ENCODE measurements at places on chromosomes 4 and X. TPM values are rescaled to one million over a fixed set of nuclear protein-coding genes. Genes with fewer than 3 reads are reported as not detected.
A peak's percentile ranks its signal among the peaks of the same experiment; 100 is the strongest.

ANTXR2 gene
- total RNA-seq: 61.0 TPM

HAND2 gene
- total RNA-seq: 0.44 TPM

SRD5A3 gene
- total RNA-seq: 15.6 TPM

NSDHL gene
- 25.7 TPM for total RNA-seq

TRPC5OS gene
- total RNA-seq: not detected

TLL1 gene
- total RNA-seq: 2.0 TPM

COL4A5 gene
- total RNA-seq: 38.6 TPM

CTSO gene
- total RNA-seq: 26.0 TPM

RS1 gene
- 1.0 TPM for total RNA-seq

VCX2 gene
- not detected for total RNA-seq

RAI2 gene
- total RNA-seq: 28.1 TPM

BTC gene
- 3.4 TPM for total RNA-seq

- H3K27ac ChIP-seq: no peak overlapping the region
- no peaks in the 10 kb centered on the region for H3K36me3 ChIP-seq
- no peaks in the 10 kb centered on the region for H3K27me3 ChIP-seq
- no peak for DNase-seq
Measured at GRCh38 chrX:9379697-9380551, 84.9 kb upstream of the TBL1X start.

DNA sequence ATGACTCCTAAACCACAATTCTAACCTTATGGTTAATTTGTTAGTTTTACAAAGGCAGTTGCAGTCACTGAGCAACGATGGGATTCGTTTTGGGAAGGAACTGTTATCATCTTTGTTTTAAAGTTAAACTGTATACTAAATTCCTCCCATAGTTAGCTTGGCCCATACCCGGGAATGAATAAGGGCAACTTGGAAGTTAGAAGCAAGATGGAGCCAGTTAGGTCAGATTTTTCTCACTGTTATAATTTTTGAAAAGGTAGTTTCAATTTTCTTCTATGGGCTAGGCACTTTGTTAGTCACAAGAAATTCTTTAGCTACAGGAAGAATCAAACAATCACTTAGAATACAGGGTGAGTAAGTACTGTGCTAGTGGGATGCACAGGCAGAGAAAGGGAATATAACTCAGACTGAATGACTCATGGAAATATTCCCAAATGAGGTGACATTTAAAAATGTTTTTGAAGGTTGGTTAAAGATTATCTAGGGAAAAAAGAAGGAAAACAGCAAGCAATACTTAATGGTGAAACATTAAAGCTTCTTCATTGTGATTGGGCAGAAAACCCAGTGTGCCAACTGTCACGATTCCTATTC is 153.6 kb downstream of the MAGEB17 start:
- H3K27ac ChIP-seq: no peak overlapping the region
- H3K27me3 ChIP-seq: no peaks in the 10 kb centered on the region
- no peaks in the 10 kb centered on the region for H3K36me3 ChIP-seq
- no peaks in the 10 kb centered on the region for H3K4me1 ChIP-seq
- no peak overlapping the region for H3K4me3 ChIP-seq

GRCh38 chr4:156673483-156673882 is 298.1 kb downstream of the PDGFC start:
- no peaks in the 10 kb centered on the region for H3K27me3 ChIP-seq
- no peaks in the 10 kb centered on the region for H3K36me3 ChIP-seq
- H3K27ac ChIP-seq: no peak overlapping the region
- no peak for DNase-seq

- H3K36me3 ChIP-seq: no peaks in the 10 kb centered on the region
- H3K27ac ChIP-seq: no peak overlapping the region
- no peaks in the 10 kb centered on the region for H3K4me1 ChIP-seq
- no peak overlapping the region for H3K4me3 ChIP-seq
Measured at GRCh38 chr4:31065086-31065485, 344.9 kb downstream of the PCDH7 start.

DNA sequence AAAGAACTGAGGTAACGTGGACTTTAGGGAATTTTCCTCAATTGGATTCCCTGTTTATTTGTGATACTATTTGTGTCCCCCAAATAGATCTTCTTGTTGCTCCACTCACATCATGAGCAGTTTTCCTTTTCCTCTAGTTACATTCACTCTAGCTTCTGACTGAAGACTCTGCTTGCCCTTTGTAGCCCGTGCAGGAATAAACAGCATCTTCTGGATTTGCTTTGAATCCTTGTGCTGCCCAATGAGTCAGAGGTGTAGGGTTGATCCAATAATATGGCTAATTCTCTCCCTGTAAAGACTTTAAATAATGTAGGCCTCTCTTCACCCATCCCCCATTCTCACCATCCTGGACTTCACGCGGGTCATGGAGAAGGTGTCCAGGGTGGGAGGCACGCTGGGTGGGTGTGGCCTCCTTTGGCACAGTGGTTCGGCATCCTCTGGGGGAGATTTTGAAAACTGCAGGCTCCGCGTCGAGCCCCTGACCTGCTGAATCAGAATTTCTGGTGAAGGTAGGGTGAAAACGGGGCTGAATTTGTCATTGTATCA is 9.0 kb downstream of the HAND2 start:
- peaks cover 20% of the 10 kb centered on the region for H3K4me1 ChIP-seq
- no peak overlapping the region for H3K4me3 ChIP-seq
- H3K36me3 ChIP-seq: no peaks in the 10 kb centered on the region

- H3K4me1 ChIP-seq: no peaks in the 10 kb centered on the region
- no peaks in the 10 kb centered on the region for H3K27me3 ChIP-seq
- no peak overlapping the region for H3K27ac ChIP-seq
- no peaks in the 10 kb centered on the region for H3K36me3 ChIP-seq
- no peak overlapping the region for H3K4me3 ChIP-seq
Measured at GRCh38 chrX:12899506-12899905, 6.9 kb upstream of the TLR8 start.

- H3K4me1 ChIP-seq: peaks cover 34% of the 10 kb centered on the region
- H3K27me3 ChIP-seq: peaks cover 25% of the 10 kb centered on the region
- H3K4me3 ChIP-seq: no peak overlapping the region
- no peak for DNase-seq
Measured at GRCh38 chr4:110615353-110616237, 7.3 kb downstream of the PITX2 start.

GRCh38 chr4:16154451-16154850 is 70.6 kb upstream of the PROM1 start:
- no peak for DNase-seq
- H3K27ac ChIP-seq: no peak overlapping the region
- no peaks in the 10 kb centered on the region for H3K36me3 ChIP-seq
- no peaks in the 10 kb centered on the region for H3K27me3 ChIP-seq
- no peak overlapping the region for H3K4me3 ChIP-seq
- H3K4me1 ChIP-seq: peaks cover 9% of the 10 kb centered on the region

- H3K36me3 ChIP-seq: no peaks in the 10 kb centered on the region
- DNase-seq: no peak
- no peaks in the 10 kb centered on the region for H3K27me3 ChIP-seq
- no peaks in the 10 kb centered on the region for H3K4me1 ChIP-seq
- no peak overlapping the region for H3K27ac ChIP-seq
Measured at GRCh38 chr4:182826391-182826790, 90.8 kb downstream of the DCTD start.

DNA sequence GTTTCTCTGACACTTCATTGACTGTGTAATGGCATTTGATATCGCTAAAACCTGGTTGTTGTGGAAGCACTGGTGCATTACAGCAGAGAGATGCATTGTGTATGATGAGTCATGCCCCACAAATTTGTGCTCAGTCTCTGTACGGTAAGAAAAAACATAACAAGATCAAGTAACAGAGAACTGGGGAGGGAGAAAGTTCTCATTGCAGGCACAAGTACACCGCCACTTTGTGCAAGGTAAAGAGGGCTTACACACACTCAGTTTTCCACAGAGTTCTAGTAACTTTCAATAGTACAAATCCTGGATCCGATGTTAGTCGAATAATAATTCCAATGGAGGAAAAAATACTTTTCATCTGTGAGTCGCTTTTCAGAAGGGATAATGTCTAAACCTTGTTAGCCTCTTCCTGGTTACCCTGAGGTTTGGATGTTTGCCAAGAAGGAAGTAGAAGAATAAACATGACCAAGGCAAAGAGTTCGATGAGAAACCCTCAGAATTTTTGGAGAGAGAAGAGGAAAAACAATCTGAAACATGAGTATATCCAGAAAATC is 512.5 kb upstream of the SLIT2 start:
- no peaks in the 10 kb centered on the region for H3K4me1 ChIP-seq
- H3K27ac ChIP-seq: no peak overlapping the region
- no peaks in the 10 kb centered on the region for H3K27me3 ChIP-seq
- H3K4me3 ChIP-seq: no peak overlapping the region

- H3K4me3 ChIP-seq: no peak overlapping the region
- no peaks in the 10 kb centered on the region for H3K27me3 ChIP-seq
- H3K36me3 ChIP-seq: no peaks in the 10 kb centered on the region
- H3K4me1 ChIP-seq: peaks cover 63% of the 10 kb centered on the region
- H3K27ac ChIP-seq: no peak overlapping the region
Measured at GRCh38 chr4:48345542-48345941, 4.2 kb downstream of the SLAIN2 start.

DNA sequence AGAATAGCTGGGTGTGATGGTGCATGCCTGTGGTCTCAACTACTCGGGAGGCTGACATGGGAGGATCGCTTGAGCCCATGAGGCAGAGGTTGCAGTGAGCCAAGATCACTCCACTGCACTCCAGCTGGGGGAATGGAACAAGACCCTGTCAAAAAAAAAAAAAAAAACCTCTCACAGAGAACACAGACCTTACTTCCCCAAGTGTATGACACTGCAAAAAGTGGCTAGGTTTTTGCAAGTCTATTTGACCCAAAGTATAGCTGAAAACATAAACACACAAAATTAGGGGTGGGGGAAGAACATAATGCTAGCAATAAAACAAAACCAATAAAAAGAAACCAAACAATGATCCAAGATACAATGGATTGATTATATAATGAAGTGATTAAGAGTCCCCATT is 6.7 kb downstream of the LAMP2 start:
- no peak overlapping the region for H3K4me3 ChIP-seq
- no peak for DNase-seq
- no peaks in the 10 kb centered on the region for H3K27me3 ChIP-seq
- H3K4me1 ChIP-seq: peaks cover 27% of the 10 kb centered on the region

DNA sequence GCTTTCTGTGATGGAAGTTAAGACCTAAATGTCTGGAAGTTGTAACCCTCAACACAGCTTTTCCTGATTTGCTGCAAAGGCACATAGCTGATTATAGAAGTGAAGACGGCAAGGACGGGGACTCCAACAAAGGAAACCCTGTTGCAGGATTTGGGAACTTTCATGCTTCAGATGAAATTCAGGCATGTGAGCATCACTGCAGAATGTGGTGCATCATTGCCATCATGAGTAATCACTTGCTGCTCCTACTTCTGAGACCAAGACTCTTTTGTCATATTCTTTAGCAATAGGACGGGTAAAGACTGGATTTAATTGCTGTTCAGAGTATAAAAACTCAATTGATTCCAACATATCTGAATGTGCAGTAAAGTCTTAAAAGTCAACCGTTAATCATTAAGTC is 35.8 kb downstream of the YIPF6 start:
- peaks cover 25% of the 10 kb centered on the region for H3K36me3 ChIP-seq
- H3K4me3 ChIP-seq: no peak overlapping the region
- H3K4me1 ChIP-seq: no peaks in the 10 kb centered on the region
- H3K27me3 ChIP-seq: no peaks in the 10 kb centered on the region
- H3K27ac ChIP-seq: no peak overlapping the region
- DNase-seq: no peak

GRCh38 chr4:56733352-56733751 is 52.3 kb upstream of the HOPX start:
- no peak for DNase-seq
- H3K4me1 ChIP-seq: peaks cover 19% of the 10 kb centered on the region
- no peaks in the 10 kb centered on the region for H3K27me3 ChIP-seq
- H3K36me3 ChIP-seq: no peaks in the 10 kb centered on the region
- no peak overlapping the region for H3K4me3 ChIP-seq
- no peak overlapping the region for H3K27ac ChIP-seq

GRCh38 chr4:56752985-56753384 is 68.5 kb downstream of the SPINK2 start:
- peaks cover 9% of the 10 kb centered on the region for H3K4me1 ChIP-seq
- H3K4me3 ChIP-seq: no peak overlapping the region
- no peaks in the 10 kb centered on the region for H3K27me3 ChIP-seq
- no peak overlapping the region for H3K27ac ChIP-seq
- no peaks in the 10 kb centered on the region for H3K36me3 ChIP-seq

DNA sequence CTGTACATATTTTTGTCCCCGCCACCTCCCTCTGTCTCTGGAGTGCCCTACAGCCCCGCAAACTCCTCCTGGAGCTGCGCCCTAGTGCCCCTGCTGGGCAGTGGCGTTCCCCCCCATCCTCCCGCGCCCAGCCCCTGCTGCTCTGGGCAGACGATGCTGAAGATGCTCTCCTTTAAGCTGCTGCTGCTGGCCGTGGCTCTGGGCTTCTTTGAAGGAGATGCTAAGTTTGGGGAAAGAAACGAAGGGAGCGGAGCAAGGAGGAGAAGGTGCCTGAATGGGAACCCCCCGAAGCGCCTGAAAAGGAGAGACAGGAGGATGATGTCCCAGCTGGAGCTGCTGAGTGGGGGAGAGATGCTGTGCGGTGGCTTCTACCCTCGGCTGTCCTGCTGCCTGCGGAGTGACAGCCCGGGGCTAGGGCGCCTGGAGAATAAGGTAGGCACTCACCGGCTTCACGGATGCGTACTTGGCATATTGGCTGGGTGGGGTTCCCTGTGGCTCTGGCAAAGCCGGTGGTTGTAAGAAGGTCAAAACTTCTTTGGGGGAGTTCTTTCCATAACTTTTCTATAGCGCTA is 653 bp downstream of the HHIP start:
- H3K36me3 ChIP-seq: no peaks in the 10 kb centered on the region
- peaks cover 24% of the 10 kb centered on the region for H3K4me1 ChIP-seq
- peaks cover 21% of the 10 kb centered on the region for H3K27me3 ChIP-seq
- peak; percentile 55 for DNase-seq

- H3K4me1 ChIP-seq: peaks cover 3% of the 10 kb centered on the region
- no peak overlapping the region for H3K27ac ChIP-seq
- H3K4me3 ChIP-seq: no peak overlapping the region
Measured at GRCh38 chr4:41285202-41285863, 28.6 kb downstream of the UCHL1 start.

GRCh38 chr4:175246941-175247340 is 328.8 kb downstream of the ADAM29 start:
- H3K27me3 ChIP-seq: no peaks in the 10 kb centered on the region
- H3K36me3 ChIP-seq: no peaks in the 10 kb centered on the region
- no peak for DNase-seq
- H3K4me3 ChIP-seq: no peak overlapping the region
- H3K27ac ChIP-seq: no peak overlapping the region
- no peaks in the 10 kb centered on the region for H3K4me1 ChIP-seq

- no peaks in the 10 kb centered on the region for H3K27me3 ChIP-seq
- no peaks in the 10 kb centered on the region for H3K36me3 ChIP-seq
- H3K4me1 ChIP-seq: peaks cover 43% of the 10 kb centered on the region
- no peak overlapping the region for H3K4me3 ChIP-seq
- H3K27ac ChIP-seq: peak overlapping the region; percentile 57
- no peak for DNase-seq
Measured at GRCh38 chr4:184342167-184342856, 124.6 kb upstream of the ENPP6 start.

DNA sequence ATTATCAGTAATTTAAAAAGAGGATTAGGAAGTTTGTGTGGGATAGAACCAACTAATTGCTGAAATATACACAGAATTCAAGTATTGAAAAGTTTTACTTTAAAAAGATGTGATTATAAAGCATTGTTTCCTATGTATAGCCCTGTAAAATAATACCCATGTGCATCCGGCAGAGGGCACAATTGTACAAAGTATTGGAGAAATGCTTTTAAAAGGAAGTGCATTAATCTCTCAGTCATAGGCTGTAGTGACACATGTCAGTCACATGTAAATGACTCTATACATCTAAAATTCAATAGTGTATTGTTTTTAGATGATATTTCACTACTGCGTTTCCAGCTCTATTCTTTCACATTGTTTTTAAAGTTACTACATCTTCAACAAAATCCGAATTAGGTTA is 9.7 kb upstream of the GEMIN8 start:
- no peaks in the 10 kb centered on the region for H3K36me3 ChIP-seq
- no peaks in the 10 kb centered on the region for H3K4me1 ChIP-seq
- H3K27ac ChIP-seq: no peak overlapping the region
- H3K4me3 ChIP-seq: no peak overlapping the region
- DNase-seq: no peak
